Ovary (tissue), 10 donors: ENCODE measurements at places on chromosomes 6 and 20. TPM values are rescaled to one million over a fixed set of nuclear protein-coding genes. Genes with fewer than 3 reads are reported as not detected.

DNA sequence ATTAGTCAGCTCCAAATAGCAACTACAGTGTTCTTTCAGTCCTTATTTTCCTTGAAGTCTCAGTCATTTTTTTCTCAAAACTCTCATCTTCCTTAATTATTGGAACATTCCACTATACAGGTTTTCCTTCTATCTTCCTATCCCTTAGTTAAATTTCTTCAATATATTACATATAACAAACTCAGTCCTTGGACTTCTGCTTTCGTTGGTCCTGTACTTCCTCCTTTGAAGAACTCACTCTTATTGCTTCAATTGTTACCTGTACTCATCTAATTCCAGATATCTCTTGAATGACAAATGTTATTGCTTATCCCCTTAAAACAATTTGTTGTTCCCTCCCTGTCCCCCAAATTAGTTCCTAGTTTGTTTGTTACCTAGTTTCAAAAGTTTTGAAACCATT lies 67.7 kb upstream of the NOTCH4 start:
- H3K4me3 ChIP-seq, result no peak overlapping the region
- H3K27me3 ChIP-seq, result no peaks in the 10 kb centered on the region
- no peak overlapping the region for H3K27ac ChIP-seq
- no peaks in the 10 kb centered on the region for H3K36me3 ChIP-seq
- H3K4me1 ChIP-seq, result no peaks in the 10 kb centered on the region
- DNase-seq, result no peak

GRCh38 chr6:82588020-82588419 lies 224.4 kb downstream of the TPBG start:
- H3K27ac ChIP-seq, result no peak overlapping the region
- H3K4me1 ChIP-seq, result no peaks in the 10 kb centered on the region
- no peak overlapping the region for H3K4me3 ChIP-seq
- H3K27me3 ChIP-seq, result no peaks in the 10 kb centered on the region
- no peak for DNase-seq

DNA sequence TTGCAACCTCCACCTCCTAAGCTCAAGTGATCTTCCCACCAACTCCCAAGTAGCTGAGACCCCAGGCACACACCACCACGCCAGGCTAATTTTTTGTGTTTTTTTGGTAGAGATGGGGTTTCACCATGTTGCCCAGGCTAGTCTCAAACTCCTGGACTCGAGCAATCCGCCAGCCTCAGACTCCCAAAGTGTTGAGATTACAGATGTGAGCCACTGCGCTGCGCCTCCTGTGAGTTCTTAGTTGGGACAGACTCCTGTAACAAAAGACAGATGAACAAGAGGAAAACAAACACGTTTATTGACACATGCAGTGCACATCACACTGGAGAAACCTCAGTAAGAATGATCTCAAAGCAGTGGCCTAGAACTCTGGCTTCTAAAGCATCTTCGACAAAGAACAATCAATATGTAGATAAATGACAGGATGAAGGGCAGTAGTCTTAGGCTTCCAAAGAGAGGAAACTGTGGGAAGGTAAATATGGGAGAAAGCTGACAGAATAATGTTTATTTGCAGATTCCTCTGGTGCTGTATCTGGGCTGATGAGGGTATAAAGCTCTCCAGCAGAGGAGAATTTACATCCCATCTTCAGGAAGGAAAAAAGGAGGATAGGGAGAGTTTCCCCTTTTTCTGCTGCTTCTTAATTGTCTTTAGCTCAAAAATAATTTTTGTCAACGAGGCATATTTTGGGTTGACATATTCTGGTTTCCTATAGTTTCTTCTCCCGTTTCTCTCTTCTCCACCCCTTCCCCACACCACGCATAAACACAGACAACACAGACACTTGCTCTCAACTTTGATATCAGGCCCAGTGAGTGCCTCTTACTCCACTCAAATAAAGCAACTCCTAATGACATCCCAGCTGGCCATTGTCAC lies 84.7 kb upstream of the TNFAIP3 start:
- no peak overlapping the region for H3K27ac ChIP-seq
- H3K4me3 ChIP-seq, result no peak overlapping the region
- no peaks in the 10 kb centered on the region for H3K36me3 ChIP-seq
- peaks cover 3% of the 10 kb centered on the region for H3K4me1 ChIP-seq
- no peak for DNase-seq

DNA sequence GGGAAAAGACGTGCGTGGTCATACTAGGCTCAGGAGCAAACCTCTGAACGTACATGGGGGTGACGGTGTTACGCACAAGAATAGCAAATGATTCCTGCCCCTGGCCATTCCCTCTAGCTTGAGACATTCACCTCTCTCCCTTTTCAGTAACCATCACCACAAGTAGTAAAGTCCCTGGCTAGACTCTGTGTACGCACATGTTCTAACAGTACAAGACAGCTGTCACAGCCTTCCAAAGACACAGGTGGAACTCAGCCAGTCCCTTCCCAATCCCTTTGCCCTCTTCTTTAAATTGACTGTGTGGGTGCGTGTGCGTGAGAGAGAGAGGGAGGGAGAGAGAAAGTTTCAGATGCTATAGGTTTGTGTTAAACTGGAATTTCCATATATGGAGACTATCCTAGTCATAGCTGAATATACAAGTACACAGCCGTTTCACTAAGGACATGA lies 67.3 kb downstream of the LY86 start:
- no peaks in the 10 kb centered on the region for H3K36me3 ChIP-seq
- no peak overlapping the region for H3K27ac ChIP-seq
- no peaks in the 10 kb centered on the region for H3K27me3 ChIP-seq
- DNase-seq, result no peak
- peaks cover 2% of the 10 kb centered on the region for H3K4me1 ChIP-seq
- H3K4me3 ChIP-seq, result no peak overlapping the region

- H3K27me3 ChIP-seq, result no peaks in the 10 kb centered on the region
- H3K4me1 ChIP-seq, result no peaks in the 10 kb centered on the region
- DNase-seq, result no peak
- H3K4me3 ChIP-seq, result no peak overlapping the region
- H3K36me3 ChIP-seq, result no peaks in the 10 kb centered on the region
Observed at GRCh38 chr6:153858529-153858928, 180.5 kb upstream of the OPRM1 start.

DNA sequence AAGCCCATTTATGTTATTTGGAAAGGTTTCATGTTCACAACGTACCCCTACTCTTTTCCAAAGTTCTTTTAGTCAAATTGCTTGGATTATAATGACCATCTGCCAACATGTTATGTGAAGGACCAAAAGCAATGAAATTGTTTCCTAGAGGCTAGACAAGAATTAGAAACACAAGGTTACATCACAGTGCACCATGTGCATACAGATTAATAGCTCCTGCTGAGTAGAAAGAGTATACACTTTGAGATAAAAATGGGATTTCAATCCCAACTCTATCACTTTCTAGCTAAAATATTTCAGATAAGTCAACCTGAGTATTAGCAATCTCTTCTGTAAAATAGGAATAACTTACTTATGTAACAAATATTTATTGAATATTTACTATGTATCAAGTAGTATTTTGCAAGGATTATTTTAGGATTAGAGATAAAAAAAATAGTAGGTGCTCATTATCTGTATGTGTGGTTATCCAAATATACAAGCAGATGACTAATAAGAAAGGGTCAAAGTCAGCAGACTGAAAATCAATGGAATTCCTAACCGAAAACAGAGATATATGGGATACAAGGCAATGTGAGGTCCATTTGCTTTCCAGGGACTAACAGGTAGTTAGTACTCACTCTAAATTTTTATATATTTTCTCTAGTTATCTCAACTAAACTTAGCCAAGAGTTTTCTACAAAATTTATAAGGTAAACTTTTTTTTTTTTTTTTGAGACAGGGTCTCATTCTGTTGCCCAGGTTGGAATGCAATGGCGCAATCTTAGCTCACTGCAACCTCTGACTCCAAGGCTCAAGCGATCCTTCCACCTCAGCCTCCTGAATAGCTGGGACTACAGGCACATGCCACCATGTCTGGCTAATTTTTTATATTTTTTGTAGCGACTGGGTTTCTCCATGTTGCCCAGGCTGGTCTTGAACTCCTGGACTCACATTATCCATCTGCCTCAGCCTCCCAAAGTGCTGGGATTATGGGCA lies 127.7 kb downstream of the PDSS2 start:
- H3K4me3 ChIP-seq, result no peak overlapping the region
- no peaks in the 10 kb centered on the region for H3K27me3 ChIP-seq
- no peaks in the 10 kb centered on the region for H3K36me3 ChIP-seq
- no peaks in the 10 kb centered on the region for H3K4me1 ChIP-seq

The DEFB124 gene
- total RNA-seq, result not detected
